ENCODE measurements at places on chromosomes 4 and X.

GRCh38 chr4:110949542-110949941, 326.7 kb upstream of the PITX2 start:
- DNase-seq: no peak

- no peak for DNase-seq
Measured at GRCh38 chrX:65841263-65841662, 173.8 kb downstream of the MSN start.

- no peak for DNase-seq
Measured at GRCh38 chrX:17828171-17828570, 32.9 kb downstream of the RAI2 start.

DNA sequence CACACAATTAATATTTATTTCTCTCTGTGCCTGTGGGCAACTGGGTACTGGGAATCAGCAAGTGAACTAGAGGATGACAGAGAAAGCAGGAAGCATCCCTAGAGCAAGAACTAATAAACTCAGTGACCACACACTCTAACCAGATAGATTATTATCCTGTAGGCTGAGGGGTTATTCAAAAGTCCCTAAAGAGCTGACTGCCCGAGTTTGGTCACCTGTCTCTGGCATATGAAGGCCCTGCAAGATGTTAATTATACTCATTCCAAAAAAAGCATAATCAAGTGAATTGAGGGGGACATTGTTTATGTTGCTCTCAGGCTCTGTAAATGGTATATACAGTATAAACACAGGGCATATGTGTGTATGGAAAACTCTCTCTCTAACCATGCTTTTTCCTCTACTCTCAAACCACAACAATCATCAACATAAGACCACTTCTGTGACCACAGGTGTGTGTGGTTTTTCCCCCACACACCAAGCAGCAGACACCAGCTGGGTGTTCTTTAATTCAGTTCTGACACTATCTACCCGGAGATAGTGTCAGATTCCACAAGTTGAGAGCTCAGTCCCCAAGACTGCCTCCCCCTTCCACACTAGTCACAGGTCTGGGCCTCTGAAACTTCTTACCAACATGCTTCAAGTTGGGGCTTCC, 6.2 kb upstream of the HPSE start:
- DNase-seq: no peak

- DNase-seq: no peak
Measured at GRCh38 chrX:45134775-45135174, 65.9 kb downstream of the DIPK2B start.

DNA sequence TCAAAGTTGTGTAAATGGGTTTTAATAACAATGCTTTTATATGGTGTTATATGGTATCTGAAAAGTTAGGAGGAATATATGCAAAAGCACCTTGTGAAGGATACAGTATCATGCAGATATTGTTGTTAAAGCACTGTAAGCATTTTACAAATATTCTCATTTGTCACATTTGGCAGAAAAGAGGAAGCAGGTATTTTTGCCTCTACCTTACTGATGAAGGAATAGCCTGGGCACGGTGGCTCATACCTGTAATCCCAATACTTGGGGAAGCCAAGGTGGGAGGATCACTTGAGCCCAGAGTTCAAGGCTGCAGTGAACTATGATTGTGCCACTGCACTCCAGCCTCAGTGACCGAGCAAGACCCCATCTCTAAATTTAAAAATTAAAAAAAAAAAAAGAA, 12.2 kb upstream of the GDPD2 start:
- DNase-seq: no peak

- DNase-seq: no peak
Measured at GRCh38 chrX:100319716-100320115, 90.4 kb downstream of the PCDH19 start.

GRCh38 chrX:45344594-45344993, 143.9 kb upstream of the DIPK2B start:
- no peak for DNase-seq

- no peak for DNase-seq
Measured at GRCh38 chrX:117407449-117408150, 709.0 kb downstream of the KLHL13 start.

- no peak for DNase-seq
Measured at GRCh38 chr4:75786938-75787337, 62.6 kb downstream of the USO1 start.

Data from GF-D8 (cell line).